Body of pancreas (tissue), 4 donors: ENCODE measurements at places on chromosomes 11 and 22. TPM values are rescaled to one million over a fixed set of nuclear protein-coding genes. Genes with fewer than 3 reads are reported as not detected.

The OR2D2 gene
- 0.78 TPM for total RNA-seq

- H3K4me1 ChIP-seq, result peaks cover 14% of the 10 kb centered on the region
- H3K36me3 ChIP-seq, result no peaks in the 10 kb centered on the region
- DNase-seq, result no peak
- no peak overlapping the region for H3K4me3 ChIP-seq
- no peak overlapping the region for H3K27ac ChIP-seq
- H3K27me3 ChIP-seq, result no peaks in the 10 kb centered on the region
These were observed 9.4 kb downstream of the LHFPL7 start for GRCh38 chr22:24937114-24937513.

DNA sequence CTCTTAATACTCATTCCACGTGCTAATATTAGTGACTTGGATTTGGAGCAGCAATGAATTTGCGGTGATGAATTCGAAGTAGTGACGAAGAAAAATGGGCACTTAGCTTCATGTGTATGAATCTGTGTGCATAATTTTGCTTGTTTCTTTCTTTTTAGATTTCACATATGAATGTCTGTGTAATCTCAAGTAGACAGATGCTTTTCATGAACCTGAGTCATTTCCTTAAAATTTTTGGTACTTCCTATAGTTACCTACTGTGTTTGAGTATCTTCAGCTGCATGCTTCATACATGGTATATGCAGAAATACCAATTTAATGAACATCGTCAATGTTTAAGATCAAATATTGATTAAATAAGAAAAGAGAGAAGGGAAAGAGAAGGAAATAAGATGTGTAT lies 540.2 kb downstream of the RAB38 start:
- no peak for DNase-seq
- H3K27ac ChIP-seq, result no peak overlapping the region
- no peaks in the 10 kb centered on the region for H3K4me1 ChIP-seq
- no peaks in the 10 kb centered on the region for H3K36me3 ChIP-seq
- H3K27me3 ChIP-seq, result no peaks in the 10 kb centered on the region

The TSGA10IP gene
- total RNA-seq, result not detected

The BEST1 gene
- 2.6 TPM for total RNA-seq

GRCh38 chr11:130932086-130932712 lies 15.9 kb upstream of the SNX19 start:
- DNase-seq, result no peak
- no peaks in the 10 kb centered on the region for H3K36me3 ChIP-seq
- no peak overlapping the region for H3K27ac ChIP-seq

- H3K4me3 ChIP-seq, result no peak overlapping the region
- DNase-seq, result no peak
- H3K4me1 ChIP-seq, result peaks cover 11% of the 10 kb centered on the region
- no peak overlapping the region for H3K27ac ChIP-seq
These were observed 38.0 kb downstream of the EXT2 start for GRCh38 chr11:44133335-44133946.

GRCh38 chr22:39453765-39454378 lies 2.9 kb upstream of the MGAT3 start:
- DNase-seq, result no peak
- no peak overlapping the region for H3K27ac ChIP-seq
- H3K27me3 ChIP-seq, result peaks cover 12% of the 10 kb centered on the region

The MMP12 gene
- total RNA-seq, result not detected

- no peak overlapping the region for H3K4me3 ChIP-seq
- peaks cover 28% of the 10 kb centered on the region for H3K4me1 ChIP-seq
- no peak overlapping the region for H3K27ac ChIP-seq
- no peak for DNase-seq
- no peaks in the 10 kb centered on the region for H3K36me3 ChIP-seq
These were observed 39.7 kb downstream of the ME3 start for GRCh38 chr11:86632499-86633269.

- no peaks in the 10 kb centered on the region for H3K4me1 ChIP-seq
- H3K27me3 ChIP-seq, result no peaks in the 10 kb centered on the region
- H3K36me3 ChIP-seq, result no peaks in the 10 kb centered on the region
- H3K27ac ChIP-seq, result no peak overlapping the region
- DNase-seq, result no peak
These were observed 1.3 kb downstream of the PATE2 start for GRCh38 chr11:125777309-125777708.

GRCh38 chr11:104093426-104094280 lies 57.2 kb downstream of the DDI1 start:
- H3K36me3 ChIP-seq, result no peaks in the 10 kb centered on the region
- no peak overlapping the region for H3K4me3 ChIP-seq
- H3K4me1 ChIP-seq, result peaks cover 5% of the 10 kb centered on the region
- H3K27ac ChIP-seq, result no peak overlapping the region

- peak; percentile 73 for DNase-seq
- no peaks in the 10 kb centered on the region for H3K36me3 ChIP-seq
- peak within 1 kb of the TSS; percentile 92 for H3K27ac ChIP-seq
- no peaks in the 10 kb centered on the region for H3K27me3 ChIP-seq
- peaks cover 83% of the 10 kb centered on the region for H3K4me1 ChIP-seq
These were observed at the start of gene OAF for GRCh38 chr11:120210626-120211521. TSS of gene OAF (plus strand) at chr11:120211032. CDS start at chr11:120211280, 248 bp downstream.

DNA sequence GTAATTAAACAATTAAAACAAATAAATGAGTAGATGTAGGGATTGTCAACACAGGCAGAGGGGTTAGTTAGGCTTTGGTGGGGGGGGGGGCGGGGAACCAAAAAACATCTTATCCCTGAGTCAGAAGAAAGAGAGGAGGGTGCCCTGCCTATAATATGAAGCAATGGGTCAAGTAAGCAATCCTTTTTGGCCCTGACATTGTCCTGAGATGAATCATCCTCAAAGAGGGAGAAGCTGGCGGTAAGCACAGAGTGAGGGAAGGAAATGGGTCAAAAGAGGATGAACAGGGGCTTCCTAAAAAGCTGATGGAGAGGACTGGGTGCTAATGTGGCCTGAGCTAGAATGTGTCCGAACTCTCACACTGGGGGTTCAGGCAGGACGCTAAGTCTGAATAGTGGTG lies 4.7 kb downstream of the OLFML1 start:
- no peak overlapping the region for H3K4me3 ChIP-seq
- peaks cover 4% of the 10 kb centered on the region for H3K4me1 ChIP-seq
- no peaks in the 10 kb centered on the region for H3K36me3 ChIP-seq
- DNase-seq, result no peak

- no peaks in the 10 kb centered on the region for H3K27me3 ChIP-seq
- H3K36me3 ChIP-seq, result no peaks in the 10 kb centered on the region
- no peak overlapping the region for H3K4me3 ChIP-seq
- H3K4me1 ChIP-seq, result no peaks in the 10 kb centered on the region
- H3K27ac ChIP-seq, result no peak overlapping the region
These were observed 11.3 kb downstream of the CHRNA10 start for GRCh38 chr11:3659595-3660515.

GRCh38 chr11:249062-249461 lies 12.3 kb downstream of the PSMD13 start:
- H3K36me3 ChIP-seq, result peaks cover 17% of the 10 kb centered on the region
- no peak for DNase-seq
- no peaks in the 10 kb centered on the region for H3K4me1 ChIP-seq
- no peak overlapping the region for H3K27ac ChIP-seq
- no peaks in the 10 kb centered on the region for H3K27me3 ChIP-seq

The SLC6A5 gene
- not detected for total RNA-seq

The ZNRD2 gene
- 66.9 TPM for total RNA-seq

GRCh38 chr11:68889948-68890446 lies 13.6 kb downstream of the MRPL21 start:
- peaks cover 16% of the 10 kb centered on the region for H3K4me1 ChIP-seq
- DNase-seq, result peak; percentile 42
- H3K27me3 ChIP-seq, result no peaks in the 10 kb centered on the region
- H3K36me3 ChIP-seq, result peaks cover 20% of the 10 kb centered on the region

The OR51B5 gene
- not detected for total RNA-seq
